ENCODE measurements at places on chromosomes 11 and 22.

DNA sequence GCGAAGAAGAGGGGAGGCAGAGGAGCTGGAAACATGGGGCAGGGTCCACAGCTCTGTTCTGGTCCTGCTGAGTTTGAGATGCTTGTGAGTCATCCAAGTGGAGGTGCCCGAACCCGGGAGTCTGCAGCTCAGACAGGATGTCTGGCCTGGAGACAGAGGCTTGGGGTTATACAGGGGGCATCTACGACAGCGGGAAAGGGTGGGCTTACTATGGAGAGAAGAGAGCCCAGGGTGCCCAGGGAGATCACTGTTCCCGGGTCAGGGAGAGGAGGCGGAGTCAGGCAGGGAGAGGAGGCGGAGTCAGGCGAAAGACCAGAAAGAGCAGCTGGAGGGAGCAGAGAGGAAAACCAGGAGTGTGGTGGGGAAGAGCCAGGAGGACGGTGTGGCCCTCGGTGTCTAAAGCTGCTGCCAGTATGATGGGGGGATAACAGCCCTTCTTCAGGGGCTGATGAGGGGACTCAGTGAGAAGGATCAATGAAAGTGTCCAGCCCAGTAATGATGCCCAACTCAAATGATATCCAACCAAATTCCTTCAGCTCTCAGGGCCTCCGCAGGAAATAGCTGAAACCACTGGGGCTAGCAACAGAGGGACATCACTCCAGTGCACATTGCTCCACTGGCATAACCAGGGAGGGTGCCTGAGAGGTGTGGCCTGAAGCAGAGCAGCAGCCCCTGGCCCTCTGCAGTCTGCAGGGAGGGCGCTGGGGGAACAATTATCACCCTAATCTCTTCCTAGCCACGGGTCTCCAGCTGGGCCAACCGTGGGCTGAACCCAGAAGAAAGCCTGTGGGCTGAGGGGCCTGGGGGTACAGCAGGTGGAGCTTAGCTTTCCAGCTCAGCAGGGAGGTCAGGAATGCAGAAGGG is 2.6 kb upstream of the LTBP3 start:
- DNase-seq, result no peak

GRCh38 chr11:120182372-120182771 is 28.5 kb upstream of the OAF start:
- no peak for DNase-seq

- no peak for DNase-seq
These were observed 7.7 kb upstream of the SYVN1 start for GRCh38 chr11:65141896-65142494.

DNA sequence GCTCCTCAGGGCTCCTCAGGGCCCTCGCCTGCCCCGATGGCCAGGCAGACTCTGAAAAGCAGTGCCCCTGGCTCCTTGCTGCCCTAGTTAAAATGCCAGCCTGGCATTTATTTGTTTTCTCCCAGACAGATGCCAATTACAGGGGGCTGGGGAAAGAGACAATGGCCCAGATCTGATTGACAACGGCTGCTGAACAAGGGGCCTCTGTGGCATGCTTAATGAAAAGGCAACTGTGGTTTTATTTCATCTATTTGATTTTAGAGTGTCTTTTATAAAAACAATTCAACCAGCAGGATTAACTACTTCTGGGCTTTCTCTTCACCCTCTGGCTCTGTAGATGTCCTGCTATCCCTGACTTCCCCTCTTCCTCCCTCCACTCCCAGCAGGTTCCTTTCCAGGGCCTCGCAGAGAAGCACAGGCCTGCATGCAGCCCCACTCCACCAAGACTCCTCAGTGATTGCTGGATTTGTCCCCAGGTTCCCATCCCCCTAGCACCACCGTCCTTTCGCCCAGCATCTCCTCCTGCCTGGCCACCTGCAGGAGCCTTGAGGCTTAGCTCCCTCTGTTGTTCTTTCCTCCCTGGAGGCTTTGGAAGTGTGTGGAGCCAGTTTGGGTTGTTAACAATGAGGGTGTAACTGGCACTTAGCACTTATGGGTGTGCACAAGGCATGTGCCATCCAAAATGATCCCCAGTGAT is 171.1 kb downstream of the TENM4 start:
- no peak for DNase-seq

GRCh38 chr22:46678003-46678657 is 57.9 kb downstream of the GRAMD4 start:
- no peak for DNase-seq

GRCh38 chr11:35367491-35367890 is 51.9 kb downstream of the SLC1A2 start:
- no peak for DNase-seq

- no peak for DNase-seq
These were observed 17.7 kb upstream of the PAFAH1B2 start for GRCh38 chr11:117126223-117126965.

DNA sequence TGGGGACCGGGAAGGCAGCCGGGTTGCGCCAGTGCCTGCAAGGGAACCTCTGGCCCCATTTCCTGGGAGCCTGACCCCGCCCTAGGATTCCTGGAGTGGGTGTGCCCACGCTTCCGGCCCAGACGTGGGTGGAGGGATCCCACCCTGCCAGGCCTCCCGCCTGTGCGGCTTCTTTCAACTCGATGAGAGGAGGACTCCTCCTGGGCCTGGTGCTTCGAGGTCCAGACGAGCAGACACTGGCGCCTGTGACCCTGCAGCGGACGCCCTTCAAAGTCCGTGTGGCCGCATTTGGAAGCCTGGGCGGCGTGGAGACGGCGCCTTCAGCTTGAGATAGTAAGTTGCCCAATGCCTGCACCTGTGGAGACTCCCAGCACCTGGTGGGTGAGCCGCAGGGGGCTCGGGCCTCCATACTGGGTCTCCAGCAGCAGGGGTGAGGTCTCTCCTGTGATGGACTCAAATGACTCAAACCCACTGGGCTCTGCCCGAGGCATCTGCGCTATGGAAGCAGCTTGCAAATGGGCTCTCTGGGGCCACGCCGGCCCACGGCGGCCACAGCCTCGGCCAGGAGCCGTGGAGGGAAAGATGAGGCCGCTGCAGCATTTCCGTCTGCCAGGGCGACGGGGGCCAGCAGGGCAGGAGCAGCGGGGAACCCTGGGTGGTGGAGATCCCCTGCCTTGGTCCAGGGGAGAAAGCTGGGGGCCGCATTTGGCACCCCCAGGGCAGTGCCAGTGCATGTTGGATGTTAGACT is 64.3 kb upstream of the PPARA start:
- DNase-seq, result no peak

GRCh38 chr11:94036096-94036495 is 14.9 kb downstream of the HEPHL1 start:
- DNase-seq, result no peak

DNA sequence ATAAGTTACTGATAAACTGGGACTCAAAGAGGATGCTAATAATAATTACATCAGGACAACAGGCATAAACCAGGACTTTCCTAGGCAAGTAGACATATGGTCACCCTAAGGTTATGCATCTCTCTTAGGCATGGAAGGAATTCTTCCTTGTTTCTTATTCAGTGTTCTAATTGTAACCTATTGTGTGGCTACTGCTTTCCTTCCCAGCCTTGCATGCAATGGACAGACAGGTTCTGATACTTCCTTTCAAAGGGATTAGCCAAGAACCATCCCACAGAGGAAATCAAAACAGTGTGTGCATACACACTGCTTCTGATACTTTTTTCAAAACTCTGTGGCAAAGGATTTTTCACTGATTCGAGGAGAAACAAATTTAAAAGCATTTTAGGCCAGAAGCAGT is 48.3 kb downstream of the RRAS2 start:
- DNase-seq, result no peak

- DNase-seq, result no peak
These were observed at the start of gene CST6 for GRCh38 chr11:66011785-66012303. CST6 (plus strand) TSS chr11:66012008; CDS start chr11:66012045, 37 bp downstream.

- DNase-seq, result no peak
These were observed 46.8 kb downstream of the PGR start for GRCh38 chr11:101082813-101083212.

GRCh38 chr11:97224396-97224795 is 834.6 kb downstream of the JRKL start:
- no peak for DNase-seq

DNA sequence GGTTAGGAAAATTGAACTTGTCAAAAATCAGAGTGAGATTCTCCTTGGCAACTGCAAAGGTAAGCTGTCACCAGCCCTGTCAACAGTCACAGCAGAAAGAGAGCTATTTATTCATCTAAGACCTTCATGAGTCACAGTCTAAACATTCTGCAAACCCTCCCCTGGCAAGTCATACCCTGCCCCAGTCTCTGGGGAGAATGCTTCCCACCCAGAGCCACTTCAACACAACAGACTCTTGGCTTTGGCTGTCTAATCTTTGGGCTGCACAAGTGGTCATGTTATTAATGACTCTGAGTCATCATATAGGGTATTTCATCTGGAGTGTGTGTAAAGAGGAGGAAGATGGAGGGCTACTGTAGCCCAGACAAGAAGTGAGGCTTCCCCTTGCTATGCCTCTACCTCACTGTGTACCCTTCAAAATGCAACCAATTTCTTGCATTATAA is 153.4 kb downstream of the CCDC34 start:
- no peak for DNase-seq

- no peak for DNase-seq
These were observed 1333.3 kb downstream of the BRD1 start for GRCh38 chr22:48494256-48494967.

- DNase-seq, result no peak
These were observed 12.3 kb upstream of the ARAP1 start for GRCh38 chr11:72764503-72764902.

- DNase-seq, result no peak
These were observed 1.1 kb upstream of the ZC3H12C start for GRCh38 chr11:110092111-110092514.

DNA sequence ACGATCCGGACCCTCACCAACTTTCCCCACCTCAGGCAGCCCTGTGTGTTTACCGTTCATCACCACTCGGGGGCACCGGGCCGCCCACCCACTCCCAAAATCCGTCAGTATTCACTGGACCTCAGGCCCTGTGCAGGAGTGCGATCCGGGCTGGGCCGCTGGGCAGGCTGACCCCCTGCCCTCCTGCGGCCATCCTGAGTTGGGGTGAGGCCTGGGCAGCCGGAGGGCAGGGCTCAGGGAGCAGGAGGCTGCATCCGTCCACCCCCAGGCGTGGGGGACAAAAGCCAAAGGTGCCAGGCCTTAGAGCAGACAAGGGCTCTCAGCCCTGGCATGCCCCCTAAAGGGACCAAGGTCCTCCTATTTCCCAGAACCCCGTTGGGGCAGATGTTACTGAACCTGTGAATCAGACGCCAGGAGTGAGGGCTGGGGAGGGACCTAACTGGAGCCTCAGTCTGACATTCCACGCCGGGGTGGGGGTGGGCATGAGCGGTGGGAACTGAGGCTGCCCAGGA is 16.8 kb upstream of the TMEM191C start:
- no peak for DNase-seq

GRCh38 chr11:71171576-71171975 is 80.8 kb downstream of the SHANK2 start:
- DNase-seq, result no peak

- no peak for DNase-seq
These were observed 28.7 kb downstream of the KCNE3 start for GRCh38 chr11:74438681-74439080.

- no peak for DNase-seq
These were observed 21.5 kb upstream of the CAT start for GRCh38 chr11:34417202-34417601.

DNA sequence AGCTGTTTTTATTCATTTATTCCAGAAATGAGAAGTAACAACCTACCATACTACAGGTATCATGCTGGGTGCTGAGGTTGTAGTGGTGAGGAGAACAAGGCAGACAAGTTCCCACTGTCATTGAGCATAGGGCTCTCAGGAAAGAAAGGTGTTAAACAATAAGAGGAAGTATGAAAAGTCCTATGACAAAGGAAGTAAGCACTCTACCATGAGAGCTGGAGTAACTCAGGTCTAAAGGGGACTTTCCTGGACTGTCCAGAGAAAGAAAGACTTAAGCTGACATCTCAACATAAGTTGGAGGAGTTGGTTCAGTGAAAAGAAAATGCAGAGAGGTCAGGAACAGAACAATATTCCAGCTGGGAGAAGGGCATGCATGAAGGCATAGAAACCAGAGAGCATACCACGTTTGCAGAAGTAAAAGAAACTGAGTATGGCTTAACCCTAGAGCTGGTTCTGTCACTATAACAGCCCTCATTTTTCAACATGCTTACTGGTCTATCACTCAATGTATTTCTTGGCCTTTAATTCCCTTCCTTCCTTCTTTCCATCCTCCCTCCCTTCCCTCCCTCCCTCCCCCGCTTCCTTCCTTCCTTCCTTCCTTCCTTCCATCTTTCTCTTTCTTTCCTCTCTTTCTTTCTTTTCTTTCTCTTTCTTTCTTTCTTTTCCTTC is 137.8 kb upstream of the BDNF start:
- DNase-seq, result no peak

- no peak for DNase-seq
These were observed 15.7 kb downstream of the SPTY2D1 start for GRCh38 chr11:18618342-18619025.

DNA sequence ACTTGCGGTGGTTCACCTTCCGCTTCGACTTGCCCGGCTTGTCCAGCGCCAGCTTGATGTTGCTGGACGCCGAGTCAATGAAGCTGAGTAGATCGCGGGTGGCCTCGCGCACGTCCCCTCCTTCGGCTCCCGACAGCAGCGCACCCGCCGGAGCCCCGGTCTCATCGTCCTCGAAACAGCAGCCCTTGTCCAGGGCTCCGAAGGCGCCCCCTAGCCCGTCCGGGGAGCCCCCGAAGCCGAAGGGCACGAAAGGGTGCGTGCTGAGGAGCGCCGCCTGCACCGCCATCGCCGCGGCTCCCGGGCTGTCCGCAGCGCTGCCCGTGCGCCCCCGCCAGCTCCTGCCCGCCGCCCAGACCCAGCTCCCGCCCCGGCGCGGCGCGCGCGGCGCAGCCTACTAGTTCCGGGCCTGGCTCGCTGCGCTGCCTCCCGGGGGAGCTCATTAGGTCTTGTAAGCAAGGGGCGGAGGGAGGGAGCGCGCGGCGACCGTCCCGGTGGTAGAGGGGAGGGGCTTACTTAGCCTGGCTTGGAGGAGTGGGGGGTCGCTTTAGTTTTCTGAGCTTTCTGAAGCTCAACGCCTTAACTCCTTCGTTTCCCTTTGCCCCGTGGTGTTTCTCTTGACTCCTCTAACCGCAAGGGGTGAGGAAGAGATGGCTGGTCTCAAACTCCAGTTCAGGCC is at the start of gene FAM181B:
Gene FAM181B, minus strand, starts transcription at position 421 of the 676 bp plus-strand sequence. Its CDS starts 135 bp downstream, at position 286.
- DNase-seq, result no peak

DNA sequence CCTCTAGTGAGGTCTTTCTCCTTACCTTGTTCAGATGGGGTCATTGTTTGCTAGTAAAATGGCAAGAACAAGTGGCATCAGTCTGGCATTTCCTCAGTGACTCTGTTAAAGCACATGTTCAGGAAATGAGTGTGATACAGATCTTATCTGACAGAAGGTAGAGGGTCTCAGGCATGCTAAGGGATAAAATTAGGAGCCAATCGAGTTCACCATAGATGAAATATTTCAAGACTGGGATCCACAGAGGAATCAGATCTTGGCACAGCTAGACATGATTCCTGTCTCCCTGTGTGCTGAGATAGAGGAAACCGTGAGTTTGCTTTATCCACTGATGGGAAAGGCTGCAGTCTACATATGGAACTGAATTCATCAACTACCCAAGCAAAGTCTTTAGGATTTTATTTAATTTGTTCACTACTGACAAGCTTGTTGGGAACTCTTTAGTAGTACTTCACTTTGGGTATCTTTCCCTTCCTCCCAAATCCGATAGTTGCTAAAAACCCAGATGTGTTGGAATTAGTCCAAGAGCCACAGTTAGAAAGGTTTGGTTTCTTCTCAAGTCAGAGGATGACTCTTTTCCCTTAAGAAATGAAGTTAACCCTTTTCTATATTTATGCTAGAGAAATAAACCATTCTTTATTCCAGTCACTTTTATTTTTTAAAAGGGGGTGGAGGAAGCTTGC is 18.4 kb downstream of the FAM118B start:
- no peak for DNase-seq

- DNase-seq, result no peak
These were observed 8.6 kb upstream of the APBB1 start for GRCh38 chr11:6427516-6427915.

Measured in activated CD8-positive, alpha-beta memory T cell treated with anti-CD3 and anti-CD28 coated beads for 1 hour (primary cell).